ENCODE measurements at places on chromosomes 1 and 21. TPM values are rescaled to one million over a fixed set of nuclear protein-coding genes. Genes with fewer than 3 reads are reported as not detected.

GRCh38 chr1:244874974-244875579 lies 10.7 kb upstream of the HNRNPU start:
- no peak for DNase-seq

- no peak for DNase-seq
These were observed at the start of gene NKAIN1 for GRCh38 chr1:31239653-31240241. NKAIN1 (minus strand) TSS chr1:31239887; CDS start chr1:31239547, 340 bp downstream.

GRCh38 chr1:109438798-109439297 lies 12.6 kb upstream of the PSMA5 start:
- DNase-seq = no peak

DNA sequence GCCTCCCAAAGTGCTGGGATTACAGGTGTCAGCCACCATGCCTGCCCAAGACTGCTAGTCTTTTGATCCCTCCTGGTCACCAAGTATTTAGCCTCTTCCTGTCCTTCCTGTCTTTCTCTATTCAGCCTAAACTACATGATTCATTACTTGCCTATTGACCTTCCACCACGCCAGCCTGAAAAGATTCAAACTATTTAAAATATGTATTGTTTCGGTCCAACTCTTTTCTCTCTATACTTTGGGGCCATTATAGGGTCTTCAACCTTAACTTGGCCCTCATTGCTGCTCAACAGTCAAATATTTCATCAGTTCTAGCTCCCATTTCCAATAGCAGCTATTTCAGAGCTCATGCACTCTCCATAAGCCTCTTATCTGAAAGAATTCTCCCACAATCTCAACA lies 153.0 kb downstream of the TNFSF18 start:
- DNase-seq = peak; percentile 57

DNA sequence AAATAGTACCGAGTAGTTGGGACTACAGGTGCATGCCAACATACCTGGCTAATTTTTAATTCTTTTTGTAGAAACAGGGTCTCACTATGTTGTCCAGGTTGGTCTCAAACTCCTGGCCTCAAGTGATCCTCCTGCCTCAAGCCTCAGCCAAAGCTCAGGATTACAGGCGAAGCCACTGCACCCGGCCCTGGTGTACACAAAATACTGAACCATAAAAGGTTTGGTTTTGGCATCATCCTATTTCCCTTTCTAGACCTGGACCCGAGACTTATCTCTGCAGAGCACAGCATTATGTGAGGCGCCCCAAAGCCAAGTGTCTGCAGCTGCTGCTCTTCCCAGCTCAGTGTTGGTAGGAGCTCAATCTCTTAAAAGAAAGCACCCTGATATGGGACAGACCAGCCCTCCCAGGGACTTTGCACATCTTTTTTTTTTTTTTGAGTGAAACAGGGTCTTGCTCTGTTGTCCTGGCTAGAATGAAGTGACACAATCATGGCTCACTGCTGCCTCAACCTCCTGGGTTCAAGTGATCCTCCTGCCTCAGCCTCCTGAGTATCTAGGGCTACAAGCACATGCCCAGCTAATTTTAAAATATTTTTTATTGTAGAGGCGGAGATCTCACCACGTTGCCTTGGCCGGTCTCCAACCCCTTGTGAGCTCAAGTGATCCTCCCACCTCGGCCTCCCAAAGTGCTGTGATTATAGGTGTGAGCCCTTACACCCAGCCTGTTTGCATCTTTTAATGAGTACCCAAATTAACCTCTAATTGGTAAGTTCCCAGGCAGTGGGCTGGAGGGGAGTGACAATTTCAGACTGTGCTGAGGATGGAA lies 20.4 kb downstream of the TEX35 start:
- no peak for DNase-seq

DNA sequence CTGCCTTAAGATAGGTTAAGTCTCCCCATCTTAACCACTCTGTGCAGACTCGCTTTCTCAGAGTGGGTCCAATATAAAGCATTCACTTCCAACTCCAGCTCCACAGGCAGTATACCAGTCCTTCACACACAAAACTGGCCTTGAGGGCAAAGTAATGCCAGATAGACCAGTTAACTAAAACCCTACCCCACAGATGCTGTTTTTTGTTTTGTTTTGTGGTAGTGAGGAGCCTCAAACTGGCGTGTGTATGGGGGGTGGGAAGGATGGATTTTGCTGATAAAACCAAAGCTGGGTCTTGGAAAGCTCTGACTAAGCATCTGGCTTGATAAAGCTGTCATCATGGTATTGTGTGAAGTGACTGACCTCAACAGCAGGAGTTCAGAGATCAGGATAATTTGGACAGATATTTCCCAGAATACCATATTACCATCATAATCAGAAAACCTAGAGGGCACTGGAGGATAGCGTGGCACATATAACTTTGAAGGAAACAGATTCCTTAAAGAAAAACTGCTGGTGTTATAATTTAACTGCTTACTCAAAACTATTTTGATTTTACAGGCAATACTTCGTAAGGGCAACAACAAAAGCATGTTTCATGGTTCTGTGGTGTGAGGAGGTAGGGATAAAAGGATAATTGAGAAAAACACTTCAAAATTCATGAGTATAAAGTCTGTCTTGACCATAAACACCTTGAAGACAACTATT lies 29.6 kb upstream of the CPLANE2 start:
- DNase-seq = peak; percentile 74

DNA sequence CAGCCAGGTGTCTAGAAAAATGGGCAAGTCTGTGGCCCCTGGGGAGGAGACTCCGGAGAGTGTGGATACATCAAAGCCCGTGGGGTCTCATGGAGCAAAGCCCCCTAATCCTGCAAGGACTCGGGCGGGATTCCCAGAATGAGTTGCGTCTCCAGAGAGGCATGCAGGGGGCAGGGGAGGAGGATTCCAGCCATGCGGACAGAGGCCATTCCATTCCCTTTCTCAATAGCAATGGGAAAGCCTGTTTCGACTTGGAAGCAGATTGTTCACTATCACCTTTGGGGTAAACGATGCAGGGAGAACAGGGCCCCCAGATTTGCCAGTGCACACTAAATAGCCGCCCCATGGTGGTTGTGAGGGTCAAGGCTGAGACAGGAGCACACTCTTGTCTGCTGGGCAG lies 15.4 kb upstream of the PRDM15 start:
- no peak for DNase-seq

GRCh38 chr1:198086051-198086745 lies 70.6 kb upstream of the NEK7 start:
- DNase-seq = peak; percentile 29

DNA sequence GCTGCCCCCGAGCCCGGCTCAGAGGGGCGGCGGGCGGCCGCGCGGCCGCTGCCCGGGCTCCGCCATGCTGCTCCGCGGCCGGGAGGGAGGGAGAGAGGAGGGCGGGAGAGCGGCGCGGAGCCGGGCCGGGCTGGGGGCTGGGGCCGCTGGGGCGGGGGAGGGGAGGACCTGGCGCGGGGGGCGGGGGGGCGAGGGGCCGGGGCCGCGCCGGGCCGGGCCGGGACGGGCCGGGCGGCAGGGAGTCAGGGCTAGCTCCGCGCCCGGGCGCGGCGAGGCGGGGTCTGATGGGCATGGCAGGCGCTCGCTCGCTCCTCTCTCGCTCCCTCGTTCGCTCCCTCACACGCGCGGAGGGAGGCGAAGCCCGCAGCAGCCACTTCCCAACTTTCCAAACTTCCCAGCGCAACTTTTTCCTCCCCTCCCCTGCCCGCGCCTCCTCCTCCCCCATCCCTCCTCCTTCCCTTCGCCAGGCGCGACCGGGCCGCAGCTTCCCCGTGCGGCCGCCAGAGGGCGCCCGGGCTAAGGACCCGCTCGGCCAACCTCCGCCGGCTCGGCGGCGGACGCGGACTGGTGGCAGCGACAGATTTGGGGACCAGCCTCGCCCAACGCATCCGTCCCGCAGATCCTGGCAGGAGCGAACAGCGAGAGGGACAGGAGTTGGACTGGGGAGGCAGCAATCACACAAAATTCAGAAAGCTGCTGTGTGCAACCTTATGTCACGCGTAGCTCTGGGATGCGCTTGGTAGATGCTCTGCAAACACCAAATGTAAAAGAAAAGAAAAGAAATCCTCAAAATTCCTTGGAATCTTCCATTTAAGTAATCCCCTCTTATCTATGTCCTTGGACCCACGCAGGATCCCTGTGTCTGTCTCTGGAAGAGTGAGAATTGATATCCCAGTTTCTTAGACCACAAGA lies at the start of gene TRABD2B:
TSS of gene TRABD2B (minus strand) at position 97 of the 912 bp plus-strand sequence.
- no peak for DNase-seq

DNA sequence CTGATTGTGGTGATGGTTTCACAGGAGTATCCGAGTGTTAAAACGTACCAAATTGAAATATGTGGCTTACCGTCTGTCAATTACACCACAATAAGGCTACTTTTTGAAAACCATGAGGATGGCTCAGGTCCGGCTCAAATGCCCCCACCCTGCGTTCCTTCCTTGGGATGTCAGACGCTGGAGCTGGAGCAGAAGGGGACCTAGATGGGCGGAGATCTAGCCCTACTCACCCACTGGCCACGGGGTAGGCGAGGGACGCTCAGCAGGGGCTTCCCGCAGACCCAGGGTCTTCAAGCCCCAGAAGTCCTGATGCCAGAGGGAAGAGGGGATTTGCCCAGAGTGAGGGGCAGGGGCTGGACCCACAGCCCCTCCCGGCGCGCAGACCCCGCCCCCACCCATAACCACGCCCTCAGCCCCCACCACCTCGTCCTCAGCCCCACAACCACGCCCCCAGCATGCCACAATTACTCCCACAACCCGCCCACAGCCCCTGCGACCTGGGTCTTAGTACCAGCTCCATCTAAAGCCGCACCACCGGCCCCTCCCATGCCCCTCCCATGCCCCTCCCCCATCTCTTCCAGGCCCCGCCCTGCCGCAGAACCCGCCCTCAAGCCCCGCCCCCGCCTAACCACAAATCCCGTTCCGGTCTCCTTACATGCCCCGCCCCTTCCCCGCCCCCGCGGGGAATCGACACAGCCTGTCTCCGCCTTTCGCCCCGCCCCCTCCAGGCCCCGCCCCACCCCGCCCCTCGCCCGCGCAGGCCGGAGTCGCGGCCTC lies at the start of gene LRRC3:
TSS of gene LRRC3 (plus strand) at position 764 of the 777 bp plus-strand sequence. CDS start 1,135 bp downstream, outside the sequence.
- peak; percentile 54 for DNase-seq

GRCh38 chr1:48823168-48823567 lies 46.5 kb upstream of the BEND5 start:
- DNase-seq = no peak

- DNase-seq = no peak
These were observed 111.4 kb downstream of the NFIA start for GRCh38 chr1:61193808-61194207.

GRCh38 chr1:156160743-156161171 lies 7.4 kb downstream of the SEMA4A start:
- DNase-seq = peak; percentile 40

DNA sequence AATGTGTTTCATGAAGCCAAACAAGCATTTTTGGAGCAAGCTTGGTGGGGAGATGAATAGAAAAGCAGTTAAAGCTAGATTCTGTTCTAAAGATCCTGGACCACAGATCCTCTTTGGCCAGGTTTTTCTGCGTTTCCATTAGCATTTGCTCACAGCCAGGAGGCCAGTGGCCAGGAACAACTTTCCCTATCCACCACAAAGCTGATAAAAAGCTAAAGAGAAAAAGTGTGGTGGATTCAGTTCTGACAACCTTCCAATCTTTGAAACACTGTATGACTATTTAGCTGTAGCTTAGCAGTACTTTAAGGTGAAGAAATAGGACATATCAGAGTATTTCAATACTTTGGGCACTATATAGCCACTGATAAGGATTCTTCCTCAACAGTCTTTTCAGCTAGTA lies 3.0 kb upstream of the NEK7 start:
- DNase-seq = no peak

DNA sequence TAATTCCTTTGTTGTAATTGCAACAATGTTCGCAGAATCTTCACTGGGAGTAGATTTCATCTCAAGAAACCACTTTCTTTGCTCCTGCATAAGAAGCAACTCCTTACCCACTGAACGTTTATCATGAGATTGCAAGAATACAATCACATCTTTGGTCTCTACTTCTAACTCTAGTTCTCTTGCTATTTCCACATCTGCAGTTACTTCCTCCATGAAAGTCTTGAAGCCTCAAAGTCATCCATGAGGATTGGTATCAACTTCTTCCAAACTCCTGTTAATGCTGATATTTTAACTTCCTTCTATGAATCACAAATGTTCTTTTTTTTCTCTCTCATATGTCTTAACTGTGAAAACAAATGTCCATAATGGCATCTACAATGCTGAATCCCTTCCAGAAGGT lies 118.6 kb upstream of the RAB4A start:
- no peak for DNase-seq

GRCh38 chr21:43207868-43208267 lies 39.1 kb downstream of the CRYAA start:
- DNase-seq = no peak

GRCh38 chr1:93349231-93350135 lies 3.8 kb downstream of the DR1 start:
- DNase-seq = no peak

- DNase-seq = peak; percentile 77
These were observed 7.5 kb downstream of the SHISA4 start for GRCh38 chr1:201895913-201896807.

DNA sequence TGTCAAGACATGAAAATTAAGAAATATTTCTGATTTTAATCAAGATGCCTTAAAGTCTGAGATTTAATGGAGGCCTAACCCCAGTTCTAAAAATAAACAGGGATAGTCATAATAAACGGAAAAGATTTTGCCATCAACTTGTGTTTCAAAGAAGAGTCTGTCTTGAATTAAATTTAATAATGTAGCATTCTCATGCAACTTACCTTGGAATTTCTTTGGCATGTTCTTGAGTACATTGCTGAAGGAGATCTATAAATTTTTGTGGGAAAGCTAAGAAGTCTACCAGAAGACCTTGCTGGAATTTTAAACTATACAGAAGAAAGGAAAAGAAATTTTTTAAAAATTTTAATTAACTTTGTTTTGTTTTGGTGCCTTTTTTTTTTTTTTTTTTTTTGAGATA lies 10.6 kb downstream of the SASS6 start:
- DNase-seq = no peak

DNA sequence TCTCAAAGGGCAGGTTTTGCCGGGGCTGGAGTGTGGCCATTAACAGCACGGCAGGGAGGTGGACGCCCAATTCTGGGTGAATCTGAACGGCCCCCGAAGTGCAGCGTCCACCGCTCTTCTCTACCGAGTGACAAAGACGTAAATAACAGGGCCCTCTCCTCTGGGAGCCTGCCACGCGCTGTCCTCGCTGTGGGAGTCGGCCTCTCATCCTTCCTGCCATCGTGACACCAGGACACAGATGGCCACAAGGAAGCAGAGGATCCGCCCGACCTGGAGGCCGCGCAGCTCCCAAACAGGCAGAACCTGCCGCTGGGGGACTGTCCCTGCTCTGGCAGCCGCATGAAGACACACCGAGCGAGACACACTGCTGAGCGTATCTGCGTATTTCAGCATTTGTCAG lies 12.1 kb upstream of the CDK11B start:
- DNase-seq = no peak

The ILDR2 gene
- not detected for total RNA-seq

The CLCNKB gene
- not detected for total RNA-seq

The ESRRG gene
- not detected for total RNA-seq

The PTPN22 gene
- 0.63 TPM for total RNA-seq

The DUSP23 gene
- total RNA-seq = 59.7 TPM

The PPIAL4G gene
- not detected for total RNA-seq

The A3GALT2 gene
- total RNA-seq = not detected

The ADCY10 gene
- total RNA-seq = not detected

The RPTN gene
- total RNA-seq = not detected

The POLR3GL gene
- 16.0 TPM for total RNA-seq

The HTR1D gene
- total RNA-seq = 0.42 TPM

The INAVA gene
- total RNA-seq = not detected
